Heart right ventricle (tissue), 16 donors: ENCODE measurements at places on chromosomes 7 and 10.
A peak's percentile ranks its signal among the peaks of the same experiment; 100 is the strongest.

DNA sequence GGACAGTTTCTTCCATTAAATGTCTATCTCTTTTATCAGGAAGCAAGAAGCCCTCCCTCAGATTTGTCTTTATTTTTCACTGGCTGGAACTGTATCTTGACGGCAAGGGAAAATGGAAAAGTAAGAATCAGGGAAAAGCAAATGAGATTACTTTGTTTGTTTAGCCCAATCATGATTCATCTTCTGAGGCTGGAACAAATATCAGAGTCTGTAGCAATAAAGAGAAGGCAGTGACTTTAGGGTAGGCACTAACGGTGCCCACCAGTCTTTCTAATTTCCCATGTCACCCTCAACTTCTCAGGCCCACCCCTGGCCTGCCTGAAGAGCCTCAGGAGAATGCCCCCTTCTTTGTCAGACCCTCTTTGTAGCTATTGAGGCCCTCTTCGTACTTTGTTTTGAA is 36.3 kb upstream of the GOLGA7B start:
- no peak for DNase-seq

DNA sequence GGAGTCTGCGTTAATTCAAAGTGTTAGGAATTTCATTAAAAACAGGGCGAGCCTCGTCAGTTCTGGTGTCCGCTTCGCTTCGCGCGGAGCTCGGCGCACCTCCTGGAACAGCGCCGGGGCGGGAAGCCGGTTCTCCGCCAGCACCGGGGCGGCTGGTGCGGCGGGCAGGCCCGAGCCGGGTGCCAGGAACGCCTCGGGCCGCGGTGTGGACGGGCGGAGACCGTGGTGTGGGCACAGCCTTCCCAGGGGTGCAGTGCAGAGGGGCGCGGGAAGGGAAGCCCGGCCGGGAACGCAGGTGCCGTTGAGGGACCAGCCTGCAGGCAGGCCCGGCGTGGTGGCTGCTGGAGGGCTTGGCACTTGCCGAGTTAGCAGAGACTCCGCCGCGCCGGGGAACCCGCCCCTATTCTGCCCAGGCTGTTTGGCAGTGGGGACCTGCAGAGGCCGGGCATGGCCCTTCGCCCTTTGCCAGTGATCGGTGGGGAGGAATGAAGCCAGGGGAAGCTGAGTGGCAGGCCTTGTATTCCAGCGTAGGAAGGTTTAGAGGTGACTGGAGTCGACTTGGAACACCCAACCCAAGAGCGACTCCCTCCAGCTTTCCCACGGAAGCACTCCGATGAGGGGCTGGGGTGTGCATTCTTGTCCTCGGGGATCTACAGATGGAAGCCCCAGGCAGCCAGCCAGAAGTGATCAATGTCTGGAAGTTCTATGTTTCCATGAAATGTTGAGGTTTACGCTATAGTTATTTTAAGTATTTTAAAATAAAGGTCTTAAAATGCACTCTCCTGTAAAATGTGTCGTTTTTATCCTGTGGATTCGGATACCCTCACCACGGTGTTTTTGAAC is 945 bp upstream of the RHEB start:
- DNase-seq, result peak; percentile 48

DNA sequence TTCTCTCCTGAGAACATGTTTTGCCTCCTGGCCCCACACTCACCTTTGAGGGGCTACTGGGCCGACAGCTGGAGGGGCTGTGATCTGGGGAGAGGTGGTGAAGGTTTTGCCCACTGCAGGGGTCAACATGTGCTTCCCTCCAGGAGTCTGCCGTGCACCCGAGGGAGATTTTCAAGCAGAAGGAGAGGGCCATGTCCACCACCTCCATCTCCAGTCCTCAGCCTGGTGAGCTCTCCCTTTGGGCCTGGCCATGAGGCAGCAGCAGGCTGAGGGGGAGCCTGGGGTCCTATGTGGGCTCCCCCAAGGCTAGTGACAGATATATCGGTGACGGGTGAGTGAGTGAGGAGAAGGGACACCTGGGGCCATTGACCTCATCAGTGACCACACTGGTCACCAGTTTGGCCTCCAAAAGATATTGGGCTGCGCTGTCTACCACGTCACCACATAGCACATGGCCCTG is 6.6 kb downstream of the PGAM2 start:
- DNase-seq, result no peak

GRCh38 chr10:97388152-97388551 is 13.0 kb downstream of the RRP12 start:
- no peak for DNase-seq

- no peak for DNase-seq
These were observed 31.2 kb downstream of the ADCYAP1R1 start for GRCh38 chr7:31083210-31083786.

DNA sequence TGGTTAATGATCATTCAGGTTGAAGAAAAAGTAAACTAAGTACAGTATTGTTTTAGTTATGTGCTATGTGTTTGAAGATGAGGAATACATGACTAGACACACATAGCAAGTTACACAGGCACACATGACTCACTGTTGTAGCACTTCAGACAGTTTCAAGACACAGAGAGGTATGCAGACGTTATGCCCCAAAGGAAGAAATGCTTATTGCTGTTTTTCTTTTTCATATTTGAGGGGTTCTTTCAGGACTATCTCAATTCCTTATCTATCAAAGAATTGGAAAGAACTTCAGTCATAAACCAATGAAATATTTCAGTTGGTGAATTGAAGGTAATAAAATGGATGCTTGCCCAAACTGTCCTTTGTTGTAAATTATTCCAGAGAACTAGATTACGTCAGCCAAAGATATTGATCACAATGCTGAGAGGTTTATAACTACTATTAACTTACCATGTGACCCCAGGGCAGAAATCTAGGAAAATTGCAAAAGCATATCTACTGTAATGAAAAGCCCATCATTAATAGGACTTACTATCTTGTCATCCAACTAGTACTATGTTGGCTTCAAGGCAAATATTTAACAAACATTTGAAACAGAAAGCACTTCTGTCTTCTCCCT is 61.2 kb upstream of the CAPZA2 start:
- DNase-seq, result no peak

- DNase-seq, result no peak
These were observed at the start of gene GTF2I for GRCh38 chr7:74657692-74658177. GTF2I (plus strand) TSS chr7:74657718; CDS start chr7:74689129, 31,411 bp downstream.

DNA sequence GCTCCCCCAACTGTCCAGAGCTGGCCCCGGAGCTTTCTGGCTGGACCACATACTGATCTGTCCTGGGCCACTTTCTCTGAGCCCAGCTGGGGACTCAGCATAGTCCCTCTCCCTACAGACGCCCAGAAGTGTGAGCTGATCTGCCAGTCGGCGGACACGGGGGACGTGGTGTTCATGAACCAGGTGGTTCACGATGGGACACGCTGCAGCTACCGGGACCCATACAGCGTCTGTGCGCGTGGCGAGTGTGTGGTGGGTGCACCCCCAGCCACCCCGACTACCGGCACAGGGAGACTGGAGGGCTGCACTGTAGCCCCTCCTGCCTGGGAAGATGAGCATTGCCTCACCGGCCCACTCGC is 41.8 kb downstream of the TBATA start:
- no peak for DNase-seq
